ENCODE measurements at places on chromosomes 16 and 17.

DNA sequence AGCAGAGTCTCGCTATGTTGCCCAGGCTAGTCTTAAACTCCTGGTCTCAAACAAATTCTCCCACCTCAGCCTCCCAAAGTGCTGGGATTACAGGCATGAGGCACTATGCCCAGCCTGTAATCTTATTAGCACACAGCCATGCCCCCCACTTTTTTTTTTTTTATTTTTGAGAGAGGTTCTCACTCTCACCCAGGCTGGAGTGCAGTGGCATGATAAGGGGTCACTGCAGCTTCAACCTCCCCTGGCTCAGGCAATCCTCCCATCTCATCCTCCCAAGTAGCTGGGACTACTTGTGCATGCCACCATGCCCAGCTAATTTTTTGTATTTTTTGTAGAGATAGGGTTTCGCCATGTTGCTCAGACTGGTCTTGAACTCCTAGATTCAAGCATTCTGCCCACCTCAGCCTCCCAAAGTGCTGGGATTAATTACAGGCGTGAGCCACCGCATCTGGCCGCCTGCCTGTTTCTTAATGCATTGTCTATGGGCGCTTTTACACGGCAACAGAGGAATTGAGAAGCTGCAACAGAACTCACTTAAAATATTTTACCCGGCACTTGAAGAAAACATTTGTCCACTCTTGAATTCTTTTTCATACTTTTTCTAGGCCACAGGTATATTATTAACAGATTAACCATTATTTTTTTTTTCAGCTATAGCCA lies 8.8 kb upstream of the CEP20 start:
- no peak for DNase-seq

GRCh38 chr16:56771558-56772279 lies 41.8 kb downstream of the NUP93 start:
- DNase-seq: no peak

DNA sequence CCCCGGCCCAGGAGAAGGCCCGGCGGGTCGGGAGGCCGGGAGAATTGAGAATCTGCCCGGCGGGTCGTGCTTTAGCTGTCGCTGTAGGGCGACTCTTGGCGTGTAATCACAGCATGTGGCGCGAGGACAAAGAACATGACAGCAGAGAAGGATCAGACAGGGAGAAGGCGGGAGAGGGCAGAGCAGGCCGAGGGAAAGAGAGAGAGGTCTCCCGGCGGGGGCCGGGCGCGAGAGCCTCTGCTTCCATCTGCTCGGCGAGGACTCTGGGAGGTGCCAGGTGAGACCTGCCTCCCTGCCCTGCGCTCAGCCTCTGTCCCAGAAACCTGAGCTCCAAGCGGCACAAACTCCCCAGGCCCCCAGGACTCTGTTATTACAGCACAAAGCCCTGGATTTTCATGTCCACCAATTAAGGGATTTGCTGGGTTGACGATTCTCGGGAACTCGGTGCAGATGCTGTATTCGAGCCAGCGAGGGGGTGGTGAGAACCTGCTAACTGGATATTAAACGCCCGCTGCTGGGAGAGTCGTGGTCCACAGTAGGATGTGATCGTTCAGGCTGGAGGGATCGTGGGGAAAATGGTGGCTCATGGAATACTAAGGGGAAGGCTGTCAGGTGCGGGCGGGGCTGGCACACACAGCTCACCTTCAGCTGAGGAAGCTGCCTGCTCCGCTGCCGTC lies 172.0 kb upstream of the CIBAR2 start:
- no peak for DNase-seq

- DNase-seq: no peak
Observed at GRCh38 chr17:17051791-17052461, 9.7 kb downstream of the MPRIP start.

GRCh38 chr17:49951362-49952082 lies 17.5 kb upstream of the DLX4 start:
- DNase-seq: no peak
